ENCODE measurements at places on chromosomes 2 and 18.

DNA sequence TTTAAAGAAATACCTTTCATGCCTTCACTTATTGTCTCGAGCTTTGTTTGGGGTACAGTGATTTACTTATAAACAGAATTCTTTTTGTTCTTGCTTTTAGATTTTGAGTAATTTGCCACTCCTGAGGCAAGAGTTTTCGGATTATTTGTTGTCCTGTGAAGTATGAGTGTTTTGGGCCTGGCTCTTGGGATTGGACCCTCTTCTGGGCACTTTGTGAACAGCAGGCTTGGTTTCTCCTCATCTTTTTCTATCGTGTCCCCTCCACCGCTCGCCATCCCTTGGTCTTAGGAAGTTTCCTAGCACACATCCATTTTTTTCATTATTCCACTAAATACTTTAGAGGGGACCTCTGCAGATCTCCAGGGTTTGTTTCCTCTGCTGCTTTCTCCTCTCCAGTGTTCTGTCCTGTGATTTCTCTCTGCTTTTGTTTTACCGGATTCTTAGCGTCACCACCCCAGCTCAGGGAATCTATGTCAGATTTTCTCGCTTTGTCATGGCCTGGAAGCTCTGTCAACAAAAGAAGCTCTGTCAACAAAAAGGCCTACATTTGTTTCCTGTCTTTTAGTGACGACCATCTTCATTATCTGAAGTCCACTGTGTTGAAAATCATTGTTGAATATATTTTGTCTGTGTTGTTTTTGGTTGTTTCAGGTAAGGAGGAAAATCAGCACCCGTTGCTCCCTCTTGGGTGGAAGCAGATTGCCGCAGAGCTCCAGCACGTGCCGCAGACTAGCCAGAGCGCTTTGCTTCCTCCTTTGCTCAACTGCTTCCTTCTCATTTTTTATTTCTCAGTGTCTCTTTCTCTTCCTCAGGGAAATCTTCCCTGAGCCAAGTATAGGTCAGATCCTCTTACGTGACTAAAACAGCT lies 27.8 kb downstream of the ANKRD62 start:
- no peak for DNase-seq

- no peak for DNase-seq
Measured at GRCh38 chr18:57352761-57353136, 392 bp downstream of the ST8SIA3 start.

- DNase-seq = no peak
Measured at GRCh38 chr2:63819765-63820717, 21.7 kb upstream of the UGP2 start.

DNA sequence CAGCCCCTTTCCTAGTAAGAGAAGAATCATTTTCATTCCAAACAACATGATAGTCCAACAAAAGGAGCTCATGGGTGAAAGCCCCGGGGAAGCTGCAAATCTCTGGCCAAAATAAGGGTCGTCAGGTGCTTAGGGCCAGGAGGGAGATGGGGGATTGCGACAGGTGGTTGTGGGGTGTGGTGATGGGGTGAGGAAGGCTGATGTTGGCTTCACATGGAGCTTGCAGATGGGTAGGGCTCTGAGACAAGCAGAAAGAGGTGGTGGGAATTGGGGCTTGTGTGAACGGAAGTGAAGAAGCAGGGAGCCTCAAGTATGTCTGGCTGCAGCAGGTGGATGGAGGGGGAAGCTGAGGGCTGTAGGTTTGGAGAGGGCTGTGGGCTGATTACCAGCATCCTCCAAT lies 126.1 kb downstream of the CLIP4 start:
- no peak for DNase-seq

- DNase-seq = no peak
Measured at GRCh38 chr2:239368321-239368720, 32.5 kb downstream of the HDAC4 start.

GRCh38 chr2:189179570-189179950 lies at the start of gene COL5A2:
Gene COL5A2 (minus strand): TSS chr2:189179761. CDS start chr2:189179604, 157 bp downstream.
- DNase-seq = peak; percentile 38

- DNase-seq = no peak
Measured at GRCh38 chr2:129499747-129500146, 479.7 kb upstream of the RAB6C start.

Measured in hepatic stellate cell (primary cell).